ENCODE measurements at places on chromosomes 1 and 21. TPM values are rescaled to one million over a fixed set of nuclear protein-coding genes. Genes with fewer than 3 reads are reported as not detected.

RPS6KA1 gene
- total RNA-seq = 19.3 TPM

CRYAA gene
- not detected for total RNA-seq

HSD17B7 gene
- total RNA-seq = 29.6 TPM

LY9 gene
- total RNA-seq = not detected

SERINC2 gene
- total RNA-seq = 8.1 TPM

DNA sequence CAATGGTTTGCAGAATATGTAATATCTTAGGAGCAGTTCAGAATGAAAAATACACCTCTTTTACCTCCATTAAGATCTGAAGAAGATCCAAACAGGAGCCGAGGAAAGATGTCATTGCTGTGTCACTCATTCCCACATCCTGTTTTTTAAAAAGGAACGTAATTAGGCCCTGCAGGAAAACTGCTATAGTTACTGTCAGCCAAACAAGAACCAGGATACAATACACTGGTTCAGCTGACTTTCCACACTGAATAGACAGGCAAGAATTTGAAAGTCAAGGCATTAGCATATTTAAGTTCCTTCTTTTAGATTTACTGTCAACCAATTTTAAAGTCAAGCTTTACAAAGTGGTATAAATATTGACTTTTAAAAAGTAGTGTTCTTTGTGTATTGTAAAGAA is 63.8 kb downstream of the IARS2 start:
- DNase-seq = peak; percentile 36

GRCh38 chr1:221815660-221816059 is 73.8 kb upstream of the DUSP10 start:
- DNase-seq = no peak

DNA sequence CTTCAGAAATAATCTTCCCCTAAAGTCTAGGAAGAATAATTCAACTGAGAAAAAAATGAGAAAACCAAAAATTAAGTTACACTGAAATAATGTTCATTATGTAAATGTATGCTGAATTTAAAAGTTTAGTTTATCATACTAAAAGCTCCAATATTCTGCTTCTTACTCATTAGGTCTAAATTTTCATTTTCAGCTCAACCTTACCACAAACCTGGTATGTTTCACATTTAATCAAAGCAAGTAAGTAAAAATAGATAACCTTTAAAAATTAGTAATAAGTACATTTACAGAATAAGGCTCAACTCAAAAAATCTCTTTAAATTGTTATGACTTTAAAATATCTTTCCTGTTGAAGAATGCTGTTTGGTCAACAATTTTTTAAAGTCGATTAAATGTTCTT is 15.0 kb downstream of the BTG3 start:
- no peak for DNase-seq

- DNase-seq = no peak
Observed at GRCh38 chr1:41373373-41373772, 12.1 kb downstream of the FOXO6 start.

DNA sequence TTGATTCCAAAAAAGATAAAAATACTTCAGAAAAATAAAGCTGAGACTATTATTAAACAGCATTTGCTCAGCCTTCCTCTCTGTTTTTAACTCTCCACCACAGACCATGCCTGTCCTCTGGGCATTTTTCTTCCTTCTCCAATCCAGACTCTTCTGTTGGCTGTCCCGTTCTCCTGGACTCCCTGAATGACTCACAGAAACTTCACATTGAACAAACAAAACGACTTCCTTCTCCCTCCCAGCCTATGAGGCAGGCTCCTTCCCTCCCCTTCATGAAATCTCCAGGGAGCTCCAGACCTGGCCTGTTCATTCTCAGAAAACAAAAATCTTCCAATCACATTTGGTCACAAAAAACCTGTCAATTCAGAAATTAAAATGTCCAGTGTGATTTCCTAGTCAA is 421.3 kb downstream of the NPHP4 start:
- DNase-seq = no peak

DNA sequence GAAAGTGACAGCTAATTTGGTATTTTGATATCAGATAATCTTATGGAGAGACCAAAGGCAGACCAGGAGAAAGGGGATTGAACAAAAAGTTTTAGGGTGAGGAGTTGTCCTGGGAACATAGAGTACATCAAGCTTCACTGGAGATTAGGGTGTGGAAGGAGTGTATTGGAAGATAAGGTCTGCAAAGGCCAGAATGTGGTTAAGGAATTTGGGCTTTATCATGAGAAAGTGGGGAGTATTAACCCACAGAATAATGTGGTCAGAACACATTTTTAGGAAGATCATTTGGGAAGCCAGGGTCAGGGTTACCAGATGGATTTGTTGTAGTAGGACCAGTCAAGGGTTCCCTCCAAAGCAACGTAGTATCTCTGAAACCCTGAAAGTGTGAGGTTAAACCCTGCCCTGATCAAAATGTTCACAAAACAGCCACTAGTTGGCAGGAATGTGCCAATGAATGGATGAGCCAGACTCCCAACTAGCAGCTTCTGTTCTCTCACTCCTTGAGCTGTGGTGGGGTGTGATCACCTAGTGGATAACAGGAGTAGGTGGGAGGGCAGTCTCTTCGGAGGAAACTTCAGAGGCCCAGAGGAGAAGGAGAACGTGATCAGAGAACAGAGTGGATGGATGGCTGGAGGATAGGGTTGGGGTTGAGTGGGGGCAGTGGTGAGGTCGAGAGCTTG is 35.8 kb downstream of the SLC2A1 start:
- DNase-seq = peak; percentile 79

DNA sequence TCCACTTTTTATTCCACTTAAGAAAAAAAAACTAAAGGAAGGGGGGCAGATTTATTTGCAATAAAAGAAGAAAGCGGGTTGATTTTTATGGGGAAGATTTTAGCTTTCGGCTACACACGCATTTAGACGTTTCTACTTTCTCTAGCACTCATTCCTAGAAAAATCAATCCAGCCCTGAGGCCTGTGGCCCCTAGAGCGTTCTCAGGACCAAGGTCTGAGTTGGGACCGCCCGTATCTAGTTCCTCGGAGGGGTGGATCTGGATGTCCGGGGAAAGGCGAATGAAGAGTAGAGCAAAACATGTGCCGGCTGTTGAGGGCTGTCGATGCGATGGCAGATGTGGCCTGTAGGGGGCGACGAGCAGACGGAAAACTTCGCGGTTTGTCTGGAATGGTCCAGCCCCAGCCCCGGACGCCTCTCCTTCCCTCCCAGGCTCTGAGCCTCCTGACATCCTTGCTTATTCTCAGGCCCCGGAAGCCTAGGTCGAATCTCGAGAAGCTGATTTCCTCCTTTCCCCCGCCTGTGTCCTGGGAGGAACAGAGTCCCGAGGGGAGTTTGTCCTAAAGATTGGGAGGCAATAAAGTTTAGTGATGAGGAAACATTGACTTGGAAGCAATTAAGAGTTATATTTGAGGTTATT is 5.2 kb downstream of the FOXD3 start:
- peak; percentile 62 for DNase-seq

- peak; percentile 50 for DNase-seq
Observed at GRCh38 chr1:19344372-19344810, 32.3 kb downstream of the SLC66A1 start.

- DNase-seq = no peak
Observed at GRCh38 chr21:35336534-35336933, 287.4 kb upstream of the RUNX1 start.

DNA sequence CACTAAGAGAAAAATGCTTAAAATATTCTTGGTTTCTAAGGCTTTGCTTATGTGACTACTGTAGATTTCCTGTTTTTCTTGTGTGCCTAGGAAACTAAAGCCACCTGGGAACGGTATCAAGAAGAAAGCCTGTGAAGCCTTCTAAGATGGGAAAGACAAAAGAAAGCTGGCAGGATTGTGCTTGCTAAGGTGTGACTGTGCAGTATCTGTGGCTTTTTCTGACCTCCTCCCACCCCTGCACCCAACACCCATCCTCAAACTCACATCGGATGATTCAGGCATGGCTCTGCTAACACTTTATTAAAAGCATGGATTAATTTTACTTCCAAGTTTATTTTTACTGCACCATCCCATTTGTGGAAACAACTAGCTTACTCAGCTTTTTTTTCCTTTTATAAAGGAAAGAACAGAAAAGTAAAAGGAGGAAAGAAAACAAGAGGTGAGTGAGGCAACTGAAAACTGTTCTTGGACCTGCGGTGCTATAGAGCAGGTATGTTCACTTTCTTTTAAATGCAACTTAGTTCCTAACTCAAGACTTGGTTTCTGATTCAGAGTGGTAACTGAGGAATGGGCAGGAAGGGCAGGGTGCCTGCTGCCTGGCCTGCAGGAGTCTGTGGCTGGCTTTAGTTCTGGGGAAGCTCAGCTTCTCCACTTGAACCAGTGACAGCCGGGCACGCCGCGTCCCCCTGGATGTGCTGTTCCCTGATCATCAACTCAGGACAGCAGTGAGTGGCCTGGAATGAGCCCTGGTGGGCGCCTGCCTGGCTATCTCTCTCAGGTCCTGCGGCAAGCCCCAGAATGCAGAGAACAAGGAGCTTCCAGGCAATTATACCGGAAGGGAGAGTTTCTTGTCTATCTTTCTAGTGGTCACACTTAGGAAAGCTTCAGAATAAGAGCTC is at the start of gene GBP6:
Gene GBP6, plus strand, starts transcription at position 422 of the 899 bp plus-strand sequence. CDS start 4,493 bp downstream, outside the sequence.
- no peak for DNase-seq

GRCh38 chr1:48629867-48630266 is 146.8 kb downstream of the BEND5 start:
- DNase-seq = no peak

- peak; percentile 61 for DNase-seq
Observed at GRCh38 chr1:194295685-194296084, 1109.3 kb upstream of the B3GALT2 start.

Measured in SK-MEL-5 (cell line).